Stimulated activated naive CD8-positive, alpha-beta T cell treated with anti-CD3 and anti-CD28 coated beads, Interleukin-15, amount 100 ng/mL, for 72 hours (primary cell): ENCODE measurements at places on chromosomes 1 and 21.

DNA sequence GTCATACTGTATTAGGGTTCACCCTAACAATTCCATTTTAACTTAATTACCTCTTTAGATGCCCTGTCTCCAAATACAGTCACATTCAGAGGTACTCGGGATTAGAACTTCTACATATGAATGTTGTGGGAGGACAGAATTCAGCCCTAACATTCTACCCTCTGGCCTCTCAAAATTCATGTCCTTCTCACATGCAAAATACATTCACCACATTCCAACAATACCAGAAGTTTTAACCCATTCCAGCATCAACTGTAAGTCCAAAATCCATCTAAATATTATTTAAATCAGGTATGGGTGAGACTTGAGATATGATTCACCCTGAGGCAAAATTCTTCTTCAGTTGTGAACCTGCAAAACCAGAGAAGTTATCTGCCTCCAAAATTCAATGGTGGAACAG, 14.5 kb downstream of the LY9 start:
- DNase-seq = no peak

DNA sequence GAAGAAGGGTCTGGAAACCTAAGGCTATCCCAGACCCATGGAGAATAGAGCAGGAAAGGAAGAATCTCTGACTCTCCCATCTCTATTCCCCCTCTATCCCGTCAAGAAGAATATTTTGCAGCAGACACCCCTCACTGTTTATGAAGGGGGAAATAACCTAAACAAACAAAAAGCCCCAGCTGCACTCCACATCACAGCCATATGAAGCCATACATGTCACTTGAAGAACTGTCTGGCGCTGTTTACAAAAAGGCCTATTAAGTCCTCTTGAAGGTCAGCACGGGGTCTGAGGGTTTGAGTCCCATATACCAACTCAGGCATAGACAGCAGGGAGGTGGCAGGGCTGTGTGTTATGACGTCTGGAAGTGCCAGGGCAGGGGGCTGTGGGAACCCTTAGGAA, 31.4 kb downstream of the TRABD2B start:
- no peak for DNase-seq

DNA sequence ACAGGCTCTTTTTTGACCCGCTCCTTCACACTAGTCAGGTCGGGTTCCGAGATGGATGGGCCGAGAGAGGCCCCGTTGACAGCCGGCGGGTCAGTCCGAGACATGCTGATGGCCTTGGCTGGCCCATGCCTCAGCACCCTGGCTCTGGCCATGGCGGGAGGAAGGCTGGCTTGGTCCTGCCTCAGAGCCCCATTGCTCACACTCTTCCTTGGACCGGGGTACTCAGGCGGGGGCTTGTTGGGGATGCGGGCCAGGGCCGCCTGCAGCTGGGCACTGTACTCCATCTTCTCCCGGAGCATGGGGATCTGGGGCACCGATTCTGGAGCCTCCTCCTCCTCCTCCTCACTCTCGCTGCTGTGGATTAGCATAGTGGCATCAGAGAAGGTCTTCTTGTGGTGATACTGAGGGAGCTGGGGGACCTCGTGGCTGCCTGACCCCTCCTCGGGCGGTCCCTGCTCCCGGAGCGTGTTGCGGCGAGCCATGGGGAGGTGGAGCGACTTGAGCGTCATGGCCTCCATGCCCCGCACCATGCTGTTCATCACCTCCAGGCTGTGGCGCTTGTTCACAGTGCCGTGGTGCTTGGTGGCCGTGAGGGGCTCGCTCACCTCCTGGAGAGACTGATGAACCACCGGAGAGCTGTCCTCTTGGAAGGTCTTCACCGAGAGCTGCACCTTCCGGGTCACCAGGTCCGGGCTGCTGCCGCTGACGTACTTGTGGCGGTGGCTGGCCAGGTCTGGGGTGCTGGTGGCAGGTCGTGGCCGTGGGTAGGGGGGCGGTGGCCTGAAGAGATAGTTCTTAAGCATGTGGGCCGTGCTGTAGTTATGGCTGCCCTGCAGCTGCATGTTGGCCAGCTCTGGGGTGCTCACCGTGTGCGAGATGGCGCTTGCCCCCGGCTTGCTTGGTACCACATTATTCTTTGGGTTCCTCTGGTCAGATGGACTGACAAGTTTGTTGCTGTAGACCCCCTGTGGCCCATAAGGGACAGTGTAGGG, 102.7 kb downstream of the SMYD2 start:
- no peak for DNase-seq

DNA sequence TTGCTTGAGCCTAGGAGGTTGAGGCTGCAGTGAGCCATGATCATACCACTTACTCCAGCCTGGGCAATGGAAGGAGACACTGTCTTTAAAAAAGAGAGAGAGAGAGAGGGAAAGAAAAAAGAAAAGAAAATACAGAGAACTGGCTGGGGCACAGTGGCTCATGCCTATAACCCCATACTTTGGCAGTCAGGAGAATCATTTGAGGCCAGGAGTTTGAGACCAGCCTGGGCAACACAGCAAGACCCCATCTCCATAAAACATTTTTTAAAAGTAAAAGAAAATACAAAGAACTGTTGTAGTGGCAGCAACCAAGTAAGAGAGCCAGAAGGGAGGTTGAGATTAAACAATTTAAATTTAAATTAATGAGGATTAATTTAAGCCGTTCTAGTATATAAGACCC, 39.8 kb downstream of the WDTC1 start:
- DNase-seq = no peak

GRCh38 chr1:235888119-235888643, 21.5 kb upstream of the LYST start:
- DNase-seq = peak; percentile 78

- DNase-seq = no peak
Measured at GRCh38 chr1:181295217-181295616, 188.1 kb upstream of the CACNA1E start.

DNA sequence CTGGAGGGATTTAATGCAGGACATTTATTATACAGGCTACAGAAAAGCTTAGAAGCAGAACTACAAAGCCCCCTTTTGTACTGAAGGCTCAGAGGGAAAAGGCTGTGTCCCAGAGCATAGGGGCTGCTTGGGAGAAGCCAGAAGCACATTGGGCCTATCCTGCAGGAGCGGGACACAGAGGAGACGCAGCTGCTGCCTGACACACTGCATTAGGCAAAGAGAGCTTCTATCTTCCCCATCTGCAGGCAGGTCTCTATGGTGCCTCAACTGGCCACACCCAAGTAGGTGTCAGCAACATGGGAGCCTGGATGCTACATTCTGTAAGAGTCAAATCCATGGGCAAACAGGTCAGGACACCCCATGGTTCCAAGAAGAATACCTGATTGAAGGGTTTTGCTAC, 595.9 kb downstream of the AJAP1 start:
- no peak for DNase-seq

DNA sequence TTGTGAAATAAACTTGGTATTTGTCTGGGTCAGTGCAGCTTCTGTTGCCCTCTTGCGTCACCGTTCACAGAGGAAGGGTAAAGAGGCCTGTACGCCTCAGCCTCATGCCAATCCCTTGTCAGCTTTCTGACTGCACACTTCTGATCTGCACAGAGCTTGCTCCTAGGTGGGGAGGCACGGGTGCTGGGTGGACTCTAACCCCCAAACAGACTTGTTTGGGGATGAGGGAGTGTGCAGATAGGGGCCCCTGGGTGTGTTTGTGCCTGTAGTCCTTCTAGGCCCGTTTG, 803 bp upstream of the B4GALT2 start:
- DNase-seq = no peak

- no peak for DNase-seq
Measured at GRCh38 chr1:163912170-163912884, 590.6 kb downstream of the NUF2 start.

- no peak for DNase-seq
Measured at GRCh38 chr1:19032701-19033514, 76.4 kb upstream of the IFFO2 start.

DNA sequence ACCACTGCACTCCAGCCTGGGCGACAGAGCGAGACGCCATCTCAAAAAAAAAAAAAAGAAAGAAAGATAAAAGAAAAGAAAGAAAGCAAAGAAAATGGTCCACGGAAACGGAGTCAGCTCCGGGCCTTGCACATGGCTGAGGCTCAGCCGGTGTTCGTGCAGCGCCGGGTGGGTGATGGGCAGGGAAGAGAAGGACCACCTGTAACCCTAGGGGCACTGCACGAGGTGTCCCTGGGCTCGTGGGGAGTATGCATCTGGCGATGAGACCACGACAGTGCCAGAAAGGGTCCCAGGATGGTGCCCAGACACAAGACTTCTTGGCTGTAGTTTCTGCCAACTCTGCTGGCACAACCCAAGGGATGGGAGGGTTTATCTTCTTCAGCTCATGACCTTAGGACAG, 5.8 kb downstream of the CDA start:
- DNase-seq = no peak

- DNase-seq = no peak
Measured at GRCh38 chr21:32099812-32100416, 178.9 kb downstream of the MIS18A start.

DNA sequence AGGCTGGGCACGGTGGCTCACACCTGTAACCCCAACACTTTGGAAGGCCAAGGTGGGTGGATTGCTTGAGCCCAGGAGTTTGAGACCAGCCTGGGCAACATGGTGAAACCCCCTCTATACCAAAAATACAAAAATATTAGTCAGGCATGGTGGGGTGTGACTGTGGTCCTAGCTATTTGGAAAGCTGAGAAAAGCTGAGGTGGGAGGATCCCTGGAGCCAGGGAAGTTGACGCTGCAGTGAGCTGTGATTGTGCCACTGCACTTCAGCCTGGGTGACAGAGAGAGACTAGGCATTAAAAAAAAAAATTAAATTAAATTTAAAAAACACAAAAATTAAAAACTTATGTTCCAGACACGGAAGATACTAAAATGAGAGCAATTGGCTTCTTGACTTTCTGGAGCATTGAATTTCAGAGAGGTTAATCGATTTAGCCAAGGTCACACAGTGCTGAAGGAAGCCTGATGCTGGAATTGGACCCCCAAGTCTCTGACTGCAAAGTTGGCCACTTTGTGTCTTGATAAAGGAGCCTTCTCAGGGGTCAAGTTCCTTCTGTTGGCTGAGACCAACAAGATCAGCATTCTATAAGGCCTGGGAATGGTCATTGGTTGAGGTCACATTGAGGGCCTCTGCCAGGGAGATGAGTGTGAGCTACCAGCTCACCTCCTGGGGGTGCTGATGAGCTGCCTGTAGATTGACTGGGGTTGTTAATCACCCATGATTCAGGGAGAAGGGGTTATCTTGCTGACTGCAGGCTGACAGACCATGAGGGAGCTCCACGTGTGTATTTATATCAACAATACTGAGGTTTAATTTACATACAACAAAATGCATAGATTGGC, 54.3 kb downstream of the RPS6KA1 start:
- peak; percentile 26 for DNase-seq

DNA sequence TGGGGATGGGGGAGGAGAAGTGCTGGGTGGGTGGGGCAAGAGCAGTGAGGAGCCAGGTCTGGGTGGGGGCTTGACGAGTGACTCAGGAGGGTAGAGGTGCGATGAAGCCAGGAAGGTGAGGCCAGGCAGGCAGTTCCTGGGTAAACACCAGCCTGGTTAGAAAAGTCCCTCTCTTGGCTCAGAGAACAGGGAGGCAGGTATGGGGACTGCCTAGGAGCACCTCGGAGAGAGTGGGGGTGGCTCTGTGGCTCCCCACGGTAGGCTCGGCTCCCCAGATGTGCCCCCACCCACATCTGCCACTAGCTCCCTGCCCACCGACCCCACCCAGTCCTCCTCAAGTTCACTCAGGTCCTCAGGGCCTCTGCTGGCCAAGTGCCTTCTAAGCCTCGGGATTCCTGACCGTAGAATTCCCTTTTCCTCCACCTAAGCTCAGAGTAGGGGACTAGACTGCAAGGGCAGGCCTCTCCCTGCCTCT, 1.2 kb downstream of the HSPG2 start:
- no peak for DNase-seq

DNA sequence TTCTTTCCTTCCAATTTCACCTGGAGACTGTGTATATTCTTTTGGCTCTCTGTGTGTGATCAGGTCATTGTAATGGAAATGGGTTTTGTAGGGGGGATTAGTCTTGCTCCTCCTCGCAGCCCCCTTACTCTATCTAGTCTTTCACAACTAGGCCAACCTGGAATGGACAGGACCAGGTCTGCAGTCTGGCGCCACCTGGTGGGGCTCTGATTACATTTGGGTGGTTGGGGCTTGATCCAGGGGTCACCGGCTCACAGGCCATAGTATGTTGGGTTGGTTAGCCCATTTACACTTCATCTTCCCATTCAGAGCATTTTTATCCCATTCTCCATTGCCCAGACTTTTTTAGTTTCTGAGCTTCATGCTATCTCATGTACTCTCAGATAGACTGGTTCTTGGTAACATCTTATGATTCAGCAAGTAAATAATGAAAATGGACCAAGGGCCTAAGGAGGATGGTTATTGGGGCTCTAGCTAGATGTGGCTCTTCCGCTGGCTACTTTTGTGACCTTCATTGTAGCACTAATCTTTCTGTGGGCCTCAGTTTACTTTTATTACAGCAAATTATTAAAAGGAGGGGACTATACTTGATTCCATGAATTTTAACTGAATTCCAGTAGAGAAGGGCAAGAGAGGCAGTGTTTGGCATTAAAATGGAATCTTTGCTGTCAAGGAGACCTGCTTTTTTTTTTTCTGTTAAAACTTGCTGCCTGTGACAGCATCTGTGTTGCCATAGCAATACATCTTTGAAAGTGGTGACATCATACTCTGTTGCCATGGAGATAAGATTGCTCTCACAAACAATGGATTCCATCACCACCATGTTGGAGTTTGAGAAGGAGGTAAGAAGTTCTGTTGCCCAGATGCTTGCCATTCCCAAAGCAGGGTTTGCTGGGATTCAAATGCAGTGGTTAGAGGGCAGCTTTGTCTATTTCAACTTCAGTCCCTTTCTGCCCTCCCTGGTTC, 150.1 kb downstream of the PLXNA2 start:
- peak; percentile 64 for DNase-seq

- no peak for DNase-seq
Measured at GRCh38 chr1:160608057-160608456, 28.8 kb upstream of the CD84 start.

- DNase-seq = no peak
Measured at GRCh38 chr1:2528016-2528415, 1.6 kb upstream of the PANK4 start.

- DNase-seq = no peak
Measured at GRCh38 chr1:66231217-66231616, 302.7 kb upstream of the SGIP1 start.

GRCh38 chr1:181508486-181509165, 25.3 kb downstream of the CACNA1E start:
- no peak for DNase-seq
